Kidney (tissue), 22 donors: ENCODE measurements at places on chromosomes 2 and 18.

DNA sequence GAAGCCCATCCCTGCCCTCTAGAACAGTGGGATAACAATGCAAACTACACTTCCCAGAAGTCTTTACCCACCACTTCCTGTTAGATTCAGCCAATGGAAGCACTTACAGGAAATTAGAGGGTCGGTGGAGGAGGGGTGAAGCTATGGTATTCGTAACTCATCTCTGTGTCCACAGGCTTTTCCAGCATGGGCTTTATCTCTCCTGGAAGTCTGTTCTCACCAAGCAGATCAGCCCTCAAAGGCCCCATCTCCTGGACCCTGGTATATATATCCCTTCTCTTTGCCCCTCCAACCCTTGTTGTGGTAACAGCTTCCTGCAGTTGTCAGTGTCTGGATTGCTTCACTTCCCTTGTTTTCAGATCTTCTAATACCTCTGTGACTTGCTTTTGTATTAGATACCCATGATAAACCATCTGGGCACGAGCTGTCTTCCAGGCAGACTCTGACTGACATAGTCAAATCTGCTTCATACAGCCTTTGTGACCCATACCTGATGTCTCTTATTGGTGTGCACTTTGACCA lies 475.0 kb upstream of the POU3F3 start:
- DNase-seq, result peak; percentile 89

DNA sequence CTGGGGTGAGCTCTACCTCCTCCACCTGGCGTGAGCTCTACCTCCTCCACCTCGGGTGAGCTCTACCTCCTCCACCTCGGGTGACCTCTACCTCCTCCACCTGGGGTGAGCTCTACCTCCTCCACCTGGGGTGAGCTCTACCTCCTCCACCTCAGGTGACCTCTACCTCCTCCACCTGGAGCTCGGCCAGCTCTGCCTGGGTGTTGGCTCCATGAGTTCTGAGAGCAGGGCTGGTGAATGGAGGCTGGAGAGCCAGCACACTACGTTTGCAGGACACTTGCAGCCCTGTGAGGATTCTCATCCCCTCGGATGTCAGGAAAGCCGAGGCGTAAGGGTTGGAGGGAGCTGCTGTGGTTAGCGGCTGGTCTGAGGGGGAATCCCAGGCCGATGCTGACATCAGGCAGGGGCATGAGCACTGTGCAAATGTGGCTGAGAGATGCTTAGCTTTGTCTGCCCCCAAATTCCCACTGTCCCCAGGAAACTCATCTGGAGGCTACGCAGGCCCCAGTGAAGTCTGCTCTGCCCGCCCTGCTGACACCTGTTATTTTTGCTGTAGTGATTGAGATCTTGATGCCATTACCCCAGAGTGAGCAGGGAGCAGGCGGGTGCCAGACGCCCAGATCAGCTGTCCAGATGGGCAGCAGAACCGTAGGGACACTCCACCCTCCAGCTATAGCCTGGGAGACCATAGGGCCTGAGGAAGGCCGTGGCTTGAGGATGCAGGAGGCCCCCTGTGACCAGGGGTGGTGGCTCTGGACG lies 3.3 kb downstream of the CROCC2 start:
- no peak for DNase-seq

DNA sequence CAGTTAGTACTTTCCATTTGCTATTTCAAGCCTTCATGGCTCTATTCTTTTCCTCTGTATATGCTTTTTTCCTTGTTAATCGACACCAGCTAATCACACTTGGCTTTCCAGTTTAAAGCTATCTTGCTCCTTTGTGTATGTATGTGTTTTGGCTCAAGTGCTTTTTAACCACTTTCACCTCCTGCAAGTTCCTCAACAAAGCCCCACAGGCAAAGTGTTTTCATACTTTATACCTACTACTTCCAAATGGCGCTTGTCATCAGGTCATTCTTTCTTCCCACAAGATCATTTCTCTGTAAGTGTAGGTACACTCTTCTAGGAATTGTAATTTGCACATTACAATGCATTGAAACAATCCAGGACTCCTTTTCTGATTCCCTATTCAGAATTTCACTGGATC lies 64.0 kb upstream of the FIGN start:
- DNase-seq, result no peak

DNA sequence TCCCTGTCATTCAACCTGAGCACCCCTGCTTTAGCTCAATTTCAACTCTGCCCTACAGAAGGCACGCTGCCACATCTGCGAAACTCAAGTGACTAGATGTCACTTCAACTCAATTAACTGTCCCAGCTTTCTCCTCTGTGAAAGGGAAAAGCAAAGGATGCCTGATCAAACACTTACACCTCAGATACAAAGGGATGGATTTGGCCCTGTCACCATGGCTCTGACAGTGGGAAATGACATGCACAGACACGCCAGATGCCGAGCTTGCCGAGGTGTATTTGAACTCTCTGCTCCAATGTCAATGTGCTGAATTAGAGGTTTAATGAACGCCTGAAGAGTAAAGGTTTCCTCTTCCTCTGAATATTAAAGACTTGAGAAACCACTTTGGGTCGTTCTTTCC lies 481.1 kb downstream of the CBLN2 start:
- DNase-seq, result no peak

DNA sequence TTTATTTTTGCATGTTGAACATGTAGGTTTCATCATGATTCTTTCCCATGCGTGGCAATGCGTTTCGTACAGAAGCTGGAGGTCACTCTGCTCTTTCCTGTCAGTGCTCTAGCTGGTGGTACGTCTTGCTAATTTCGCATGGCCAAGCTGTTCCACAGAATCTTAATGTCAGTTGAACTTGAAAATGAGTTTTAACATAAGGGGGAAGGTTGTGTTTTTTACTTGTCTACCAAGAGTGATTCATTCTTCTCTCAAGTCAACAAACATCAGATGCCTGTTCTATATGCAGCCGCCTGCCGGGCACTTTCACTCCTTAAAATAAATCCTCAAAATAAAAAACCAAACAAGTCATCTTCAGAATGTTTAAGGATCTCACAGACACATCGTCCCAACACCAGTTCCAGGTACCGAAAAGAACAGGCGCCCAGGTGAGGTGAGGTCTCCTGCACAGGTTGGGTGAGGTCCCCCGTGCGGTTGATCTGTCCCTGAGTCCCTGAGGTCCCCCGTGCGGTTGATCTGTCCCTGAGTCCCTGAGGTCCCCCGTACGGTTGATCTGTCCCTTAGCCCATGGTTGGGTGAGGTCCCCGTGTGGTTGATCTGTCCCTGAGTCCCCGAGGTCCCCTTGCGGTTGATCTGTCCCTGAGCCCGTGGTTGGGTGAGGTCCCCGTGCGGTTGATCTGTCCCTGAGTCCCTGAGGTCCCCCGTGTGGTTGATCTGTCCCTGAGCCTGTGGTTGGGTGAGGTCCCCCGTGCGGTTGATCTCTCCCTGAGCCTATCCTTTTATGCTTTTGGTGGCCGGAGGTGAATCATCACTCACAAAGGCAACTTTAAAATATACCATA lies 57.0 kb upstream of the KCNG2 start:
- peak; percentile 52 for DNase-seq

DNA sequence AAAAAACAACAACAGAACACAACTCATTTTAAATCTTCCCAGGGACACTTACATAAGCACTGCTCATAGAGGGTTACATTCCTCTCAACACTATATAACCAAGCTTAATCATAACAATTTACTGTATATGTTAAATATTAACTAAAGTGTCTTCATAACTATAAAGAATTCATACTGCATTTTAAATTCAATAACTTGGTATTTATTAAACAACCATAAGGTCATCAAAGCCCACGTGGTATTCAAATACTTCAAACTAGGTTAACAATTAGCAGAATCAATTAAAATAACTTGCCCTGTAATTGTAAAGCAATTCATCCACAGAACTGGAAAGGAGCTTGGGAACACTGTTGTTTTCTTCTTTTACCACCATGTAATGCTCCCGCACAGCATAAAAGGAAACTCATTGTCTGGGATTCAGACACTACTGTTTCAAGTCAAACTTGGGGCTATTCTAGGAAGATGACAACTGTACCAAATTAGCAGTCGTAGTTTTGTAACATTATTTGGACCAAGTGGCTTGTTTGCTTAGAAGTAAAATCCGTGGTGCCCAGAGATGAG lies 10.4 kb downstream of the GAREM1 start:
- peak; percentile 58 for DNase-seq

DNA sequence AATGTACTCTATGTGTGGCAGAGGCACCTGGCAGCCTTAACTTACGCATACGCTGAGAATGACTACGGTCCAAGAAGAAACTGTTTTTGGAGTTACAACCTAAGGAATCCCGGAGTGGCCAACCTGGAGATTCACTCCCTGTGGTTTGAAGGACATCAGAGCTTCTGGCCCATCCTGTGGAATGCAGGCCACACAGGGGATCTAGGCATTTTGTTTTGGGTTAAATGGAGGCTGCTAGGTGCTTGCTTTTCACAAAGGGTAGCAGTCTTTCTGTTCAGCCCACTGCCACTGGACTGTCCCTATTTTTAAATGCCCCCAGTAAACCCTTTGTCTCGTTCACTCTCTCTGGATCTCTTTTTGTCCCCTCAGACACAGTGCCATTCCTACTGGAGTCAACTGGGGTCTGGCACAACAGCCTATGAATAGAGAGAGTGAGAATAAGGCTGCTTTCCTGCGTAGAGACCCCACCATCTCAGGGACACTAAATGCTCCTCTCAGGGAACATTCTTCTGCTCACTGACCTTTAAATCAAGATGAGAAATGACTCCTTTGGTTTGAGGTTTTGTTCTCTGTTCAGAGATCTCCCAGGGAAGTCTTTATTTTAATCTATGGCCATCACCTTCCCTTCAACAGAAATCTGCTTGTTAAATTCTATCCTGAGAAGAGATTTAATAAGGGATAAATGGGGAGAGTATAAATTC lies 124.9 kb downstream of the B3GNT2 start:
- DNase-seq, result no peak

- DNase-seq, result no peak
Observed at GRCh38 chr18:10230072-10230471, 224.4 kb upstream of the APCDD1 start.

DNA sequence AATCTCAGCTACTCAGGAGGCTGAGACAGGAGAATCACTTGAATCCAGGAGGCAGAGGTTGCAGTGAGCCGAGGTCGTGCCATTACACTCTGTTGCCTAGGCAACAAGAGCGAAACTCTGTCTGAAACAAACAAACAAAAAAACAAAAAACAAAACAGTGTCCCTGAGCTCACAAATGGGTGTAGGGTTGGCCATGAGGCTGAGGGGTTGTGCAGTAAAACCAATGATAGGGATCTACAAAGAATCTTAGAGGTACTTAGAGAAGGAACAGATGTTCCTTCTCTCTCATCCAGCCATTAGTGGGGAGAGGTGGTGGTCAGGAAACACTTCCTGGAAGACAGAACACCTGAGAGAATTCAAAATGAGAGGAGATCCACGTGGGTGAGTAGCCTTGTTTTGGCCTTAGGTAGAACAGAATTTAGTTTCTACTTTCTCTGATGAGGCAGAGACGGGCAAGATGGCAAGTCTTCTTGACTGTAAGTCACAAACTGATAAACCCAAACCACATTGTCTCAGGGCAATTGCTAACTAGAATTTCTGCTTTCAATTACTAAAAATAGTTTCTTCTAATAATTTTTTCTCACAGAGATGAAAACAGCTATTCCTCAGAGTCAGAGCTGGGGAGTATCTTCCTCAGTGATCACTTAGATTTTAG lies 61.5 kb upstream of the PPM1B start:
- DNase-seq, result no peak

GRCh38 chr2:235262750-235263149 lies 231.1 kb upstream of the AGAP1 start:
- DNase-seq, result no peak

- no peak for DNase-seq
Observed at GRCh38 chr2:236088368-236089057, 79.7 kb downstream of the GBX2 start.

- peak; percentile 58 for DNase-seq
Observed at GRCh38 chr2:10170256-10170655, 47.7 kb downstream of the RRM2 start.

GRCh38 chr2:204529795-204530463 lies 15.3 kb upstream of the PARD3B start:
- DNase-seq, result no peak

GRCh38 chr2:119873350-119874315 lies 113.9 kb downstream of the PTPN4 start:
- no peak for DNase-seq

DNA sequence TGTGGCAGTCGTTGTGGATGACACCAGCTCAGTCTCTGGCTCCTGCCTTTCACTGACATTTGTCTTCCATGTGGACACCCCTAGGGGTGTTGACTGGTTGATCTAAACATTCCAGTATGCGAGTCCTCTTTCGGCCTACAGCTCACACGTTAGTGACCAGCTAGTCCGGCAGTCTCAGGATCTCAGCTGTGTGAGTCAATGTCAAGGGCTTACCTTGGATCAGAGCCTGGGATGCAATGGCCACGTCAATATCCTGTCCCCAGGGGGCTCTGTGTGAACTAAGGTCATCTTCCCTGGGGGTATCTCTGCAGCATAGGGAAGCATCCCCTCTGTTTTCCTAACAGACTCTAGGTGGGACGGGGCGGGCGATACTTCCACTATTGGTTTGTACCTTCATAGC lies 35.1 kb upstream of the YWHAQ start:
- DNase-seq, result no peak

DNA sequence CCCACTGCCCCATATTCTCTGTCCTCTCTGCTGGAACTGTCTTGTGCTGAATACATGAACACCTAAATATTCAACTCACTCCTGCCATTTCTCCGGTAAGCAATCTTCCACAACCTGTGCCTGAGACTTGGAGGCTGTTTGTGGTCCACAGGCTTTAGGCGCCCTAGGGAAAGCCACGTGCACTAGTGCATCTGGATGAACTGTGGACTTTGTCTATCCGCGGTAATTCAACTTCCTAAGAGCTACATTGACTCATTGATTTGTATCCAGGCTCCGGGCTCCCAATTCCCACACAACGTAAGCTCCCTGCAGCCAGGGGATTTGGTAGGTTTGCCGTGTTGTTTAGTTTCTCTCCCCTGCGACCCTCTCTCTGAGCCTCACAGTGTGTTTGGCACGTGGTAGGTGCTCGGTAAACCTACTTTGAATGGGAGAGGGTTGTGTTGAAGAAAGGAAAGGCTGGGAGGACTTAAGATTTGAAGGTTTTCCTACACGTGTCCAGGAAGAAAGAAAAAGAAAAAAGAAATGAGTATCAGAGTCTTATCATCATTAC lies 718.2 kb downstream of the DPP10 start:
- DNase-seq, result no peak

DNA sequence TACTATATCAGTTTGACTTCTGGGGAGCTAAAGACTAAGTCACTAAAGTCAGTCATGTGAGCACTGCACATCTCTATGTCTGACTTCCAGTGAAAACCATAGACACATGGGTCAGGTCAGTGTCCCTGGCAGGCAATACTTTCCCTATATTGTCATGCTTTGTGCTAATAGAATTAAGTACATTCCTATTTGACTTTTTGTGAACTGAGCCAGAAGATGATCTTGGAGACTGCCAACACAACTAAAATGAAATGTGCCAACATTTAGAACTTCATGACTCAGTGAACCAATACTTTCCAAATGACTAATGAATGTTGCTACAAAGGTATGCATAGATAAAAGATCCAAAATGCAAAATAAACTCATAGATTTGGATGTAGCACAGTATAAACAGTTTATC lies 820.8 kb upstream of the FAM98A start:
- no peak for DNase-seq

- no peak for DNase-seq
Observed at GRCh38 chr18:13579874-13580273, 146.5 kb downstream of the FAM210A start.
